ENCODE measurements at places on chromosomes 16 and 17. TPM values are rescaled to one million over a fixed set of nuclear protein-coding genes. Genes with fewer than 3 reads are reported as not detected.

Gene GSG1L
- total RNA-seq = 0.24 TPM

Gene EXOC3L1
- 0.97 TPM for total RNA-seq

Gene CTRB2
- not detected for total RNA-seq

Gene C1QTNF8
- 0.15 TPM for total RNA-seq

Data from endodermal cell (in vitro differentiated cells).